ENCODE measurements at places on chromosomes 7 and 10. TPM values are rescaled to one million over a fixed set of nuclear protein-coding genes. Genes with fewer than 3 reads are reported as not detected.

DNA sequence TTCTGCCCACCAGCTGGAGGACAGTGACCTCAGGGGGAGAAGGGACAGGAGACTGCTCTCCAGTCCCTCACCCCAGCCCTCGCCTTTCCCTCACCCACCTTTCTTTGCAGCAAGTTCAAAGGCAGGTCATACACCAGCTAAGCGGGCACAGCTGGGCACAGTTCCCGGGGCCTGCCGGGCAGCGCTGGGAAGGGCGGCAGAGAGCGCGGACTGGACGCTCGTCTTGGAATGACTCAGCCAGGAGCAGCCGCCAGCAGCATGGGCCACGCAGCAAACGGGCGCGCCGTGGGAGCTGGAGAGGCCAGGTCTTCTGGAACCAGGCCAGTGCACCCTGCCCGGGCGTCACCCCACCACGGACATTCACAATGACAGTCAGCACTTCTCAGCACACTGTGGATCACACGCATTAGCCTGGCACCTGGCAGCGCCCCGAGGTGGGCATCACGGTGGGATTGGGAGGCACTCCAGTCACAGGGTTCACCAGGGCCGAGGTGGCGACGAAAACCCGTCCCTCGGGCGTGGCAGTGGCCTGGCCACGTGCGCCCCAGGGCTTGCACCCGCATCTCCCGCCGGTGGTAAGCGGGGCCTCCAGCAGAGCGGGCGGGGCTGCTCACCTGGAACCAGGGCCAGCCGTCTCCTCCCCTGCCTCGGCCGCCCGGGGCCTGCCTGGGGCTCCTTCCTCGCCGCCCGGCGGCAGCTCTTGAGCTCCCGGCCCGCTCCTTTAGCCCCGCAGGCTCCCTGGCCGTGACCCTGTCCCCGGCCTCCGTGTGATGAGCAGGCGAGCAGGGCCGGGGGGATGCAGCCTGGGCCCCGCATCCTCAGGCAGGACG is 29.0 kb upstream of the WDFY4 start:
- no peak for DNase-seq

DNA sequence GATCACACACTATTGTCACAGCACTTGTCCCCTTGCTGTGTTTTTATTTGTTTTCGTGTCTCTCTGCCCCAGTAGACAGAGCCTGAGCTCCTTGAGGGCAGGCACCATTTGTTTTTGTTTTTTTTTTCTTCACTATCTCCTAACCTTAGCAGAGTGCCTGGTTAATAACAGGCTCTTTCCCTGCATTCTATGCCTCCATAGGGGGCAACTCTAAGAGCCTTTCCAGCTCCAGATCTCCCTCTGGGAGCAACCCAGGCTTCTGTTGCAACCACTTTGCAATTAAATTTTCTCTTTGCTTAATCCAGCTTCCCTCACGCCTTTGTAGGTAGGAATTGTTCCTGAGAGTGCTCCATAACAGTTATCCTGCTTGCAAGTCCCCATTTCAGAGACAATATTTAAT is 148.4 kb downstream of the PLXDC2 start:
- DNase-seq: no peak

- no peak for DNase-seq
Observed at GRCh38 chr7:105647591-105647990, 66.3 kb upstream of the EFCAB10 start.

GRCh38 chr10:1420661-1421362 is 316.5 kb downstream of the ADARB2 start:
- peak; percentile 56 for DNase-seq

DNA sequence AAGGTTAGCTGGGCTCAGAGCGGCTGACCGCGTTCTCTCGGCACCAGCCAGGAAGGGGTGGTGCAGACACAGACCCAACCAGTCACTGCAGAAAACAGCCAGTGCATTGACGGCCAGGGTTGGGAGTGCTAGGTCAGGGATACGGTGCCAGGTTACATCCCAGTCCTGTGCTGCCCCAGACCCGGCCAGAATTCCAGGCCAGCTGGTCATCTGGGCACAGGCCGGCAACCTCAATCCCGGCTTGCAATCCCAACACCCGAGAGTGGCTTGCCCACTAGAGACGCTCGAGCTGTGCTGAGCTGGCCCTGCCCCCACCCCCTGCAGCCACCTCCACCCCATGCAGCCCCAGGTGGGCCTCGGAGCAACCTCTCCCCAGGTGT is 3.8 kb downstream of the PRAP1 start:
- no peak for DNase-seq

- DNase-seq: peak; percentile 24
Observed at GRCh38 chr10:31320550-31321211, 1.7 kb downstream of the ZEB1 start.

- DNase-seq: no peak
Observed at GRCh38 chr7:129262324-129262723, 37.5 kb downstream of the AHCYL2 start.

DNA sequence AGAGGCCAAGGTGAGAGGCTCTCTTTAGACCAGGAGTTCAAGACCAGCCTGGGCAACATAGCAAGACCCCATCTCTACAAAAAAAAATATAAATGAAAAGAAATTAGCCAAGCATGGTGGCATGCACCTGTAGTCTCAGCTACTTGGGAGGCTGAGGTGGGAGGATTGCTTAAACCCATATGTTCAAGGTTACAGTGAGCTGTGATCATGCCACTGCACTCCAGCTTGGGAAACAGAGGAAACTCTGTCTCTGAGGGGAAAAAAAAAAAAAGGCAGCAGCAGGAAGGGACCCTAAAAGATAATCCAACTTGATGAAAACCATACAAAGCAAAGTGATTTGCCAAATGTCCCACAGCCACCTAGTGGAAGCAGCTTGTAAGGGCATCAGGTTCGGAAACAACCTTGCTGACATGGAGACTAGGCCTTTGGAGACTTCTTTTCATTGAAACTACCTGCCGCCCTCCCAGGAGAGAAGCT is 15.6 kb upstream of the PBLD start:
- no peak for DNase-seq

DNA sequence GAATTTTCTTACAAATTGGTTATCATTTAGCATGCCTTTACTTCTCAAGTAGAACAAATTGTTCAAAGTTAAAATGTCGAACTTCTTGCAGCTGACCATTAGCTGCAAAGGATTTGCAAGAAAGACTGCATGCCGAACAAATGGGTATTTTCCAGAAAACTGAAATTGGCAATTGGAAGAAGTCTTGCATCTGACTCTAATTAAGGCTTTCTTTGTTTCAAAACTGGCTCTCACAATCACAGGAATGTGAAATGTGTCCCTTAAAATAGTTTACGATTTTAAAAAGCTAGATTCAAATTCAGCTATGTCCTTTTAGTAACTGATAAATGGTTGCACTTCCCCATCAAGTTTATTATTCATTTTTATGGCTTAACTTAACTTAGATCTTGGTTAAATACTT is 207.9 kb downstream of the ARL4A start:
- no peak for DNase-seq

DNA sequence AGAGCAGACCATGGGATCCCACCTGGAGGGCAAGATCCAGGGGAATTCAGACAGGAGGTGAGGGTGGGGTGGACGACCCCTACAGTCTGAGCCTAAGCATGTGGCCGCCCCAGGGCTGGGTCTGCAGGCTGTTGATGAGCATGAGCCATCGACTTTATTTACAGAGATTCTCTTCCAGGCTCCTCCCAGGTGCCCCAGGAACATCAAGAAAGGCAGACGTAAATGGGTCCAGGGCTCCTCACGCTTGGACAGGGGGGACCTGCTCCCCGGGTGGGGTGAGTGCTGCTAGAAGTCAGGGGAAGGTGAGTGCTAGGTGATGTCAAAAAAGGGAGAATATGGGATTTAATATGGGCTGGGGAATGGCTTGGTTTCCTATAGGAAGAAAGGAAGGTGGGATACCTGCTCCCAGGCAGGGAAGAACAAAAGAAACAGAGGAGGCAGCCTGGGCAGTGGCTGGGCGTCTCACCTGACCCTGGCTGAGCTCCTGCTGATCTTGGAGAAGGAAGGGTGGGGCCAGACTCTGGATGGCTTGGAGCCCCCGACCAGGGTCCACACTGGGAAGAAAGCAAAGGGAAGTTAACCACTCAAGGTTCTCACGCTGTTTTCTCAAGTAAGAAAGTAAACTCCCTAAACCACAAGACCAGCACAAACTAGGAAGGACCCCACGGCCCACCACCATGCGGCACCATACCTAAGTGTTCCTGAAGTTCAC is 162.1 kb upstream of the SHH start:
- no peak for DNase-seq

GRCh38 chr7:66413379-66414114 is 208.4 kb downstream of the TPST1 start:
- DNase-seq: peak; percentile 84

GRCh38 chr7:65301007-65301406 is 72.6 kb upstream of the ZNF92 start:
- no peak for DNase-seq

DNA sequence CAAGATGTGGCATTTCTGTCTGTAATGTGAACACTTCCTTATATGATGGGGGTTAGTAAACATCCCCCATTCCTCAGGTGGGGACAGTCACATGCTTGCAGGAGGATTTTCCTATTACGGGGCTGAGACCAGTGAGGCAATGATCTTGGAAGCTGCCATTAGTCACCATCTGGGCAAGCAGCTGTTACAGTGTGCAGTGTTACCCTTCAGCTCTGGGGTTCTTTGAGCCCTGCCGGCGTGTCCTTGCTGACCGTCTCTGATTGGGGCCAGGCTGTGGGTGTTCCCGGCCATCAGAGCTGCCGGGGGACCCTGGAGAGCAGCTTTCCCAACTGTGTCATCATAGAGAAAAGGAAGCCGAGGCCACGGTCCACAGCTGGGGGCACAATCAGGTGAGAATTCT is 126.8 kb upstream of the FAM20C start:
- DNase-seq: no peak

DNA sequence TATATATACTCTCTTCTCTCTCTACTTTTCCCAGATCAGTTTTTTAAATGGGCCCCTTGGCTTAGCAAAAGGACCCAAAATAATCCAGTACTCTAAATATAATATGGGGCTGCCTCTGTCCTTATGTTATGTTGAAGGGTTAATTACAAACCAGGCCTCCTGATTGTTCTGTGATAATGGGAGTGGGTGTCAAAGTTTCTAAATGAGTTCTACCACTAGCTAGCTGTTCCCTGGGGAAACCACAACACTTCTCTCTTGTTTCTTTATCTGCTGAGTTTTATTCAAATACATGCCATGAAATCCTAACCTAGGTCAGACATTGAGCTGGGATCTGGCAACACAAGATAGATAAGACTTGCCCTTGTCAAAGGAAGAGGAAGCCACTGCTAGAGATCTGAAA is 3.8 kb downstream of the HTR5A start:
- no peak for DNase-seq

GRCh38 chr10:90494183-90494582 is 363.7 kb downstream of the HTR7 start:
- DNase-seq: no peak

The FGFR2 gene
- 106 TPM for polyA plus RNA-seq

The UPF2 gene
- polyA plus RNA-seq: 45.4 TPM

The DLX5 gene
- 0.15 TPM for polyA plus RNA-seq

The CPA2 gene
- 0.34 TPM for polyA plus RNA-seq

The AKR1C8 gene
- polyA plus RNA-seq: 0.26 TPM
